ENCODE measurements at places on chromosomes 11 and 22.

- DNase-seq = no peak
These were observed 54.8 kb downstream of the CSTPP1 start for GRCh38 chr11:46991391-46991790.

GRCh38 chr22:43289531-43289963 lies 53.6 kb downstream of the SCUBE1 start:
- DNase-seq = no peak

DNA sequence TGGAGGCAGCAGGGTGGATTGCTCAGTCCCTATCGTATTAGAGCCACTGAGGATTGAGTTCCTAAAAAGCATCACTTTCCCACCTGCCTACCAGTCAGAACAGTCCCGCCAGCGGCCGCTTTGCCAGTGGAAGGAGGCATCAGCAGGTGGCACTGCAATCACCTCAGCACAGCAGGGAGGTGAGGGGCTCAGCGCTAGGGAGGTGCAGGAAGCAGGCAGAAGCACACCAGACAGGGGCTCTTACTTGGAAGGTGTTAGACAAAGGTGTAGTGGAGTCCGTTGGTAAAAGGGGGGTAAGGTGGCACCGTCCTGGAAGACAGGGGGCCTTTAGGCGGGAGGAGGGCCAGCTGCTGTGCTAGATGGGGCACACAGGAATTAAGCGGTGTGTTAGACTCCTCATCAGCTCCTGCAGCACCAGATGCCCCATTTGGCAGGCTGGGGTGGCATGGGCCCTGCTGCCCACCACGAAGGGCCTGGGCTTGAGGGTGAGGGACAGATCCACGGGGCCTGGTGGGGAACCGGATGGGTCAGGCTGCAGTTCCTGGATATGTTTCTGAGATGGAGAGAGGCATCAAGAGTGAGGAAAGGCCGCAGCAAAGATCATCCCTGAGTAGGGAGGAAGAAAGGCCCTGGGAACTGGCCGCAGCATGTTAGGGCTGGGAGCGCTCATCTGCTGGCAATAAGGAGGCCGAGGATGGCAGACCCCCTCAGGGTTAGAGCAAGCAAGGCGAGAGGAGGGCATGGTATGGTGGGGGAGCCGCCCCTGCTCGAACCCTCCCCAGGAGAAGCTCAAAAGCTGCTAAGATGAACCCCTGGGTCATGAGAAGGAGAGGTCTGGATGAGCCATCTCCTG lies 42.5 kb downstream of the C11orf58 start:
- no peak for DNase-seq

- no peak for DNase-seq
These were observed 397.8 kb downstream of the OPCML start for GRCh38 chr11:133134314-133135173.

- no peak for DNase-seq
These were observed 170.7 kb upstream of the B3GAT1 start for GRCh38 chr11:134582770-134583095.

GRCh38 chr22:50112151-50113118 lies 22.6 kb downstream of the MOV10L1 start:
- no peak for DNase-seq

GRCh38 chr11:102950622-102951081 lies 4.9 kb downstream of the MMP13 start:
- no peak for DNase-seq

DNA sequence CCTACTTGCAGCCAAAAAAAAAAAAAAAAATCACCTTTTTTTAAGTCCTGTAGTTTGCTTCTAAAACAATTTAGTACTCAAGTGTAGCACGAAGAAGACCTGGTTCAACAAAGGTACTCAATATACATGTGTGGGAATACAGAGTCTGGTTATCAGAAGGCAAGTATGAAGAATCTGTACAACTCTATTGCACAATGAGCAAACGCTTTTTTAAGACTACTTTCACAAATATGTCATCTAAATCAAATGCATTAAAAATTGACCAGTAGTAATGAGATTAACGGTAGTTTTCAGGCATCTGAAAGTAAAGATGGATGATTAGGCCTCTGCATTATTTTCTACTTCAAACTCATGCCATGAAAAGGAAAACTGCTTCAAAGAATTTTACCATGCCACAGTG lies 9.5 kb downstream of the CHORDC1 start:
- no peak for DNase-seq

- DNase-seq = no peak
These were observed 72.8 kb upstream of the SPON1 start for GRCh38 chr11:13889552-13890249.

DNA sequence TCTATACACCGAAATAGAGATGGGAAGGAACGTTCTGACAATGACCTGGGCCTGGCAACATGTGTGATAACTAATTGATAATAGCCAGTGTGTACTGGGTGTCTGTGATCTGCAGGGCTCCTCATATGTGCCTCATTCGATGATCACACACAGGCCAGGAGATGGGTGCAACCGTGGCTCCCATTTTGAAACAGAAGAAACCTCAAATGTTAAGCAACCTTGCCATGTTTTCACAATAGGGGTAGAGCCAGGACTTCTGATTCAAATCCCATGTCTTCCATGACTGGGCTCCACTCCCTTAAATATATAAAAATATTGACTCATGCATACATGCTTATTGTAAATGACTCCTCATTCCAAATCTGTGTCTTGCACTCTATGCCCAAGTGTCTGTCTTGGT lies 11.1 kb downstream of the APOL3 start:
- DNase-seq = no peak

GRCh38 chr11:134524201-134524600 lies 112.2 kb upstream of the B3GAT1 start:
- no peak for DNase-seq

- no peak for DNase-seq
These were observed 767.5 kb downstream of the JRKL start for GRCh38 chr11:97157221-97157740.

DNA sequence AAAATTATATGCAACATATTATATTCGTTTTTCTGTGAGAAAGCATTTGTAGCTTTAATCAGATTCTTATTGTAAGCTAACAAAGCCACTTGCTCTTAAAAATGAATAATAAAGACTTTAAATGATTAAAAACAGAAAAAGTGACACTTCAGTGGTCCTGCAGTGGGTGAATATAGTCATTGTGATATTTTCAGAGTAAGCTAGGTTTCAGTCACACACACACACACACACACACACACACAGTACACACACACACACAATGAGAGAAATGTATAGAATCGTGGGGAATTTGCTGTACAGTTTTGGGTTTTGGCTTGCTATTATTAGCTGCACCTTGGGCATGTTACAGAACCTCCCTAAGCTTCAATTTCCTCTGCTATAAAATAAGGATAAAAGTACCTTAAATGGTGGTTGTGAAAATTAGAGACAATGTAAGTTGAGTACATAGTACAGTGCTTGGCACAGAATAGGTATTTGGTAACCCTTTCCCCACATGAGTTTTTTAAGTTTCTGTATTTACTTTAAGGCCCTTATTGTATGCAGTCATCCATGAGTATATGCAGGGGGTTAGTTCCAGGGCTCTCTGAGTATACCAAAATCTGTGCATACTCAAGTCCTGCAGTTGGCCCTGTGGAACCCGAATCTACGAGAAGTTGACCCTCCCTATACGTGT lies 39.8 kb downstream of the CSTPP1 start:
- no peak for DNase-seq

DNA sequence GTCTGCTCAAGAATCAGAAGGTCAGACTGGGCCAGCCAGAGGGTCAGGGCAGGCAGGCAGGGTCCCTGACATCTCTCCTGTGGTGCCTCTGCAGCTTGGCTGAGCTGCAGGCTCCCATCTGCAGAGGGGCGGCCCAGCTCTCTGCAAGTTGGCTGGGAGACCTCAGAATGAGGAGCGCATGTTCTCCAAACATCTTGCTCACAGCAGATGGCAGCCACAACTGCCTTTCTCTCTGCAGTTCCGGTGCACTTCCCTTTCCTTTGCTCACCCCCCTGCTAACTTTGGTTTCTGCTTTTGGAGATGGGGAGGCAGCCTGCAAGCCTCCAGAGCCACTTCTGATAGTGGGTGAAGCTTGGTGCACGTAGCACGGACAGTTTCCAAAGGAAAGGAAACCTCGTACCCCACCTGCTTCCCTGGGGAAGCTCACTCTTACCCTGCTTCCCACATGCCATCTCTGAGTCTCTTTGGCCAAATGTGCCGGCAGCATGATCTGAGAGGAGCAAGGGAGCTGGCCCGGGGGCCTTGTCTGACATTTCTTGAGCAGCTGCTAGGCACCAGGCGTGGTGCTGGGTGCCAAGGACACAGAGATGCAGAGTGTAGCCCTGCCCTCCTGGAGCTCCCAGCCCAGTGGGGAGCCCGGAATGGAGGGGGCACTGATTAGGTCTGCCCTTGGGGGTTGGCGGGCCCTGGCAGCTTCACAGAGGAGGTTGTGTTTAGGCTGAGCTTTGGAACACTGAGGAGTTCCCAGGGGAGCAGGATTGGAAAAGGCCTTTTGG lies 18.2 kb downstream of the DAGLA start:
- DNase-seq = no peak

DNA sequence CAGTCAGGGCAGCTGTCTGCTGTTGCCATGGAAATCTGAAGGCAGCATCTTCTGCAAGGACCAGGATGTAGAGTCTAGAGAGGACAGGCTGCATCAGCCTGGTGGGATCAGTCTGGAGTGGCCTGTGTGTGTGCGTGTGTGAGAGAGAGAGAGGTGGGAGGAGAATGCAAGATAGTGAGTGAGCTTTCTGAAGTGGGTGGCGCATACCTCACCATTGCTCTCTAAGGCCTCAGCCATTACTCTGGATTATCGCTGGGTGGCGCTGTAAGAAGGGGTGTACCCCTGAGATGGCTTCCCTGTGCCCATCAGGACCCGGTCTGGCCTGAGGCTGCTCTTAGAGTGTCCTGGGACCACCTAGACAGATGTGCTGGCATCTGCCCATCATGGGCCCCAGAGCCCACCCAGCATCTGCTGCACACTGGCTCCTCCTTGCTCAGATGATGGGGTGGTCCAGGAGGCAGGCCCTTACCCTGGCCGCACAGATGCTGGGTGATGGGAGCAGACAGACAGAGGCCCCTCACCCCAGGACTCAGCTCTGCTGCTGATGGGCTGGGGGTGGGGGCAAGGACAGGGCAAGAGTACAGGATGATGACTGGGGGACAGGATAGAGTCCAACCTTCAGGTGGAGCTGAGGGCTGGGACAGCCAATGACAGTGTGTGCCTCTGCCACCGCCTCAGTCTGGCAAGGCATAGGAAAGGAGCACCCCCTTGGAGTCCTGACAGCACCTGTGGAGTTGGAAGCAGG lies 25.7 kb upstream of the TUB start:
- no peak for DNase-seq

- DNase-seq = no peak
These were observed 90.1 kb downstream of the CCDC83 start for GRCh38 chr11:85945296-85945695.

DNA sequence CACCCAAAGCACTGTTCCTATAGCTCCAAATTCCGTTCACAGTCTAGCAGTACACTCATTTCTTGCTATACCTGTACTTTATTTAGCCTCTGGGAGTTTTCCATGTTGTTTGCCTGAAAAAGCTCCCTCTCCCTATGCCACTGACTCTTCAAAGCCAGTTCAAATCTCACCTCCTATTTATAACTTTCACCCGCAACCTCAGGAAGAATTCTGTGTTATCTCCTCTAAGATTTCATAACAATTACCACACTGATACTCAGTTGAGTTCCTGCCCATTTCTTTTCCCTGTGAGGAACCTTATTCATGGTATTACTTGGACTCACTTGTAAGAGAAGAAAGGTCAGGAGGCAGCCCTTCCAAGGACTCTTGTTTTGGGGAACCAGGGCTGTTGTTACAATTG lies 25.2 kb downstream of the GDPD4 start:
- no peak for DNase-seq

DNA sequence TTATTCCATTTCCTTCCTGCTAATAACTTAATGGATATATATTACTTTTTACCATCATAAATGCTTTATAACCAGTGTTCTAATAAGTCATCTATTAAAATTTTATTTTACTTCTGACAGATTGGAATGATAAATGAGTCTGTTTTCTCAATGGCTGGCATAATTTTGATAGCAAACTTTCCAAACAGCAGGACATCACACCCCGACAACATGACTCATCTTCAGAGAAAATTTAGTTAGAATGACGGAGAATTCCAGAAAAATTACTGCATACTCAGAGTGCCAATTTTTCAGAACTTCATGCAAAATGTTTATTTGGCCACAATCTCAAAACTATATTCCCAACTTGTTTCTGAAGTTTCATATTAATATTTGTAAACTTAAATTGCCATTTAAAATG lies 174.4 kb downstream of the SWAP70 start:
- DNase-seq = no peak

DNA sequence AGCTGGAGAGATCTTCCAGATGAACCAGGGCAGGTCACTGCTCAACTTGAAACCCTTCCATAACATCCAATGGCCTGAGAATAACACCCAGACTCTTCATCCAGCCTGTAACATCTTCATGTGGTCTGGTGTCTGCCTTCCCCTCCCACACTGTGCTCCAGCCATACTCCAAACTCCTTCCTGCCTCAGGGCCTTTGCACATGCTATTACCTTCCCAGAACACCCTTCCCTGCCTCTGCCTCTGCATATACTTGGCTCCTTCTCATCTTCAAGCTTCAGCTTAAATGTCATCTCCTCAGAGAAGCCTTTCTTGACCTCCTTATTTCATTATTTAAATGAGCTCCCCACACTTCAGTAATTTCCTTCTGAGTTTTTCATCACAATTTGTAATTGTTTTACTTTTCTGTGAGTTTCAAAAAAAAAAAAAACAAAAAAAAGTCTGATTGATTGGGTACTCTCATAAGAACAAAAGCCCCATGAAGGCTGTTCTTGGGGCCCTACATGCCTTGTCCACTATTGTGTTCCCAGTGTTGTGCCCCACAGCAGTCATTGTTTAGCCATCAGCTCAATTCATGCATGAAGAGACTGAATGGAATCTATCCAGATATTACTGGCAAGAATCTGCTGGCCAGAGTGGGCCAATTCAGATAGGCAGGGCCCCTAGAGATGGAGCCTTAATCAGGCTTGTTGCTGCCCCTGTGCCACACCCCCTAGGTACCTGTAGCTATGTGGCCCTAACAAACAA lies 22.1 kb downstream of the LMO1 start:
- no peak for DNase-seq

- DNase-seq = no peak
These were observed 209.7 kb upstream of the PLET1 start for GRCh38 chr11:112470355-112470754.

- no peak for DNase-seq
These were observed 5.9 kb upstream of the RAC2 start for GRCh38 chr22:37249986-37250385.

GRCh38 chr11:64624883-64625481 lies 34.0 kb downstream of the SLC22A12 start:
- no peak for DNase-seq

DNA sequence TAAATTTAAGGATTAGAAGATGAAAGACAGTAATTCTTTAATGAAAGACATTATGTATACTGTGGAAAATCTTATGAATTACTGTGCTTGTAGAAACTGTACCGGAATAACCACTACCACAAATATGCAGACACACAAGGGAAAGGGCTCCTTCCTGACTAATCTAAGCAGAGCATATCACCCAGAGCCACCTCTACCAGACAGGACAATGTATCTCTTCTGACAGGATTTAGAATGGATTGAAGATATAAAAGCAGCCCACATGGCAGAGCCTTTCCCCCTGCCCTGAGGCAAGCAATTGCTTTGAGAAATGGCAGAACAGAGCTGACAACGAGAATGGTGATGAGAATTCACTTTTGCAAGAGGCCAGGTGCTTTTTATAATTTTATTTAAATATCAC lies 144.1 kb downstream of the NOX4 start:
- DNase-seq = no peak

All from activated naive CD4-positive, alpha-beta T cell treated with anti-CD3 and anti-CD28 coated beads, Interleukin-2, amount 50 U/mL, for 16 hours (primary cell).